Osteocyte (in vitro differentiated cells): ENCODE measurements at places on chromosomes 1 and 21. TPM values are rescaled to one million over a fixed set of nuclear protein-coding genes. Genes with fewer than 3 reads are reported as not detected.

Gene TAL1
- not detected in 2 replicates for total RNA-seq

Gene OR6K3
- total RNA-seq = not detected in 2 replicates

Gene MYOG
- not detected in 2 replicates for total RNA-seq

Gene KCNJ10
- total RNA-seq = not detected in 2 replicates

Gene EPHA2
- 152 and 155 TPM in 2 replicates for total RNA-seq

Gene HCRTR1
- 0.50 and 0.73 TPM in 2 replicates for total RNA-seq

Gene GJC2
- 1.6 TPM in 2 replicates for total RNA-seq

Gene NMNAT2
- 1.1 and 2.2 TPM in 2 replicates for total RNA-seq

Gene SPRR2A
- total RNA-seq = not detected in 2 replicates

Gene CD53
- total RNA-seq = not detected in 2 replicates

Gene GCSAML
- not detected in 2 replicates for total RNA-seq

Gene LDLRAD1
- total RNA-seq = not detected in 2 replicates

Gene FAM72C
- total RNA-seq = 0.27 and 0.65 TPM in 2 replicates

Gene NFASC
- 0.13 TPM in 1 of 2 replicates, not detected in the other for total RNA-seq

DNA sequence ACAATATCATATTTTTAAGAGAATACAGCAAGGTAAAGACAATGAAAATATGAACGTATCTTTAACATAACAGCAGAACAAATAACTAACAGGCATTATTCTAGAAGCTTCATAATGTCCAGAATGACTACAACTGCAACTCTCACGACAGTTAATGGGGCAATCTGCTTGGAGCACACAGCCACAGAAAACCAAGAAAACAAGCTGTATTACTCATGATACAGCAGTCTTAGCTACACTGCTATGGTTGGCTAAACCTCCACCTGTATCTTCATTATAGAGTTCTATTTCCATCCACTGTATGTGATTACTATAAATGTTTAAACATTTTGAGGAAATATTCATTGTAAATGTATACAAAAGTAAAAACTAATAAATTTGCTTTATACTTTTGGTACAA is 139.9 kb downstream of the DPYD start:
- DNase-seq = no peak

DNA sequence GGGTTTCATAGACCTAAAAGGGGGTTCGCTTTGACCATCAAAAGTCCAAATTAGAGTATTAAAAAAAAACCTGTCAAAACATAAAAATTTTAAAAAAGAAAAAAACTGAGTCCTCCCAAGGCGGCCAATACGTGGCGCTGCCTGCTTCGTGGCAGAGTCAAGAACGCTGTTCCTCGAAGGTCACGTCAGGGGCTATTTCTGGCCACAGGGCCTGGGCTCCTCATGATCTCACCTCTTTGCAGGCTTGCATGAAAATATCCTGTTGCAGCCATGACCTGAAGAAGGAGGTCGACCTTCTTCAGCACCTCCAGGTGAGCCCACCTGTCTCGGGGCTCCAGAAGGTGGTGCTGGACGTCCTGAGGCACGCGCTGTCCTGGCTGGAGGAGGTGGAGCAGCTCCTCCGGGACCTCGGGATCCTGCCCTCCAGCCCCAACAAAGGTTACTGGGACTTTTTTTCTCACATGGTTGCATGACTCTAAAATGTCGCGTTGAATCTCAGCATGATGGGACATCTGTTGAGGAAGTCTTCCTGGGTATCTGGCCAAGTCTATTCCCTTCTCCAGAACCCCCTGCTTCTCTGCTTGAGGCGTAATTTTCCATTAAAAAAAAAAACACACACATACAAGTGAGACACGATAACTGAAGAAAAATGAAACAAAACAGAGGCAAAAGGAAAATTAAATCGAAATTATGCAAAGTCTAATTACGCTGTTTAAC is 80.4 kb upstream of the EFHD2 start:
- DNase-seq = no peak

GRCh38 chr1:165598676-165599059 is 32.4 kb upstream of the MGST3 start:
- no peak for DNase-seq

GRCh38 chr1:26274801-26275425 is 5.0 kb upstream of the SH3BGRL3 start:
- no peak for DNase-seq

GRCh38 chr1:37243368-37244082 is 209.2 kb upstream of the GRIK3 start:
- DNase-seq = no peak

DNA sequence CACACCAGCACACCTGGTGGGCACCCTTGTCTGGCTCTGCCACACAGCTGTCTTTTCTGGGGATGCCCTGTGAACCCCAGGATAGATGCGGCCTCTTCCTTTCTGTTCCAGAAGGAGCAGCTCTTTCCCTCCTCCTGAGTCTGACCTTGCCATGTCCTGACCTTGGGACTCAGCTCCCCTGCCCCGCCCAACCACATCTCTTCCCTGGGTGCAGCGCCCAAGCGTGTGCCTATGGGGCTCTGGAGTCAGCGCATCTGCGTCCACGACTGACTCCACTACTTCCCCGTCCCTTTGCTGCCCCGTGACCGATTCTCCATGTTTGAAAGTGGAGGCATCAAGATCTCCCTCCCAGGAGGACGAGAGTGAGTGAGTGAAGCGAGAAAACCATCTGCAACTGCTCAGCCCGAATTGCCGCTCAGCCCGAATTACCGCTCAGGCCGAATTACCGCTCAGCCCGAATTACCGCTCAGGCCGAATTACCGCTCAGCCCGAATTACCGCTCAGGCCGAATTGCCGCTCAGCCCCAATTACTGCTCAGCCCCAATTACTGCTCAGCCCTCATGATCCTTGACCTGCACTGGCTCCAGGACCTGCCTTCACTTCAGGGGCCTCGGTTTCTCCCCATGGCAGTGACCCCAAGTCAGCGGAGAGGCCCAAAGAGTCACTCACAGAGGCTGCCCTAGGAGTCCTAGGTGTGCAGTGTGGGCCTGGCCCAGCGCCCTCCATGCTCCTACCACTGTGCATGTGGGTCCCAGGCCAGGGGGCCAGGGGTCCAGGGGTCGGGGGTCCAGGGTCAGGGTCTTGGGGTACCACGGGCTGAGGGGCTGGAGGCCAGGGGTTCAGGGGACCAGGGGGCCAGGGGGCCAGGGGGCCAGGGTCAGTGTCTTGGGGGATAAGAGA is 18.6 kb upstream of the TTC34 start:
- DNase-seq = no peak

DNA sequence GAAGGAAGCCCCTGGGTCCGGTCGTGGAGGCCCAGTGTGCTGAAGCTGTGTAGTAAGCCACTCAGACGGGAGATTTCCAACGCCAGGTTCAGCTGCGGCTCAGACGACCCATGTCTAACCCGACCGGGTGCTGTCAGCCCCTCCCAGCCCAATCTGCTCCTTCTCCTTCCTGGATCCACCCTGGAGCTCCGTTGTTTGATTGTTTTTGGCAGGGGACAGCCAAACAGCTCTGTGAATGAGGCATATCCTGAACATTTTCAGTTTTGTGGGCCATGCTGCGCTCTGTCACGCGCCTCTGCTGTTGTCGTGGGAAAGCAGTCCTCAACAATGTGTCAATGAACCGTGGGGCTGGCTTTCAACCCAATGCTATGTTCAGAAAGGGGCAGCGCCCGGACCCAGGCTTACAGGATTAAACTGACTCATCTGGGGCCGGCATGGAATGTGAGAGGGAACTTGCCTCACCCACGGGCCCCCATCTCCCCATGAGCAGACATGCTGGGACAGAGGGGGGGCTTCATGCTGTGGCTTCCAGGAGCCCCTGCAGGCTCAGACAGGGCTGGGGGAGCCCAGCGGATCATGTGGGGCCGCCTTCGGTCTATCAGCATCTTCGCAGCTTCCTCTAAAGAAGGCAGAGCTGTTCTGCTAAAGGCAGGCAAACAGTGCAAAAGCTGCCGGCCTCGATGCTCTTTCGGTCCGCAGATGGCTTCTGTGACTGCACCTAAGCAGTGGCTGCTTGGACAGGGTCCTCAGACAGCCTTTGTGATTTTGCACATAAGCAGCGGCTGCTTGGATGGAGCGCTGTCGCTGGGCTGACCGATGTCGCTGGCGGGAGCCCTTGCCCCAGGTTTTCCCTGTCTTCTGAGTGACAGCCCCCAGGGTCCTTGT is 101.7 kb downstream of the RIPK4 start:
- DNase-seq = no peak

GRCh38 chr1:63784489-63785390 is 10.9 kb downstream of the ROR1 start:
- DNase-seq = no peak

- DNase-seq = no peak
Observed at GRCh38 chr1:74652711-74653139, 20.9 kb downstream of the ERICH3 start.

DNA sequence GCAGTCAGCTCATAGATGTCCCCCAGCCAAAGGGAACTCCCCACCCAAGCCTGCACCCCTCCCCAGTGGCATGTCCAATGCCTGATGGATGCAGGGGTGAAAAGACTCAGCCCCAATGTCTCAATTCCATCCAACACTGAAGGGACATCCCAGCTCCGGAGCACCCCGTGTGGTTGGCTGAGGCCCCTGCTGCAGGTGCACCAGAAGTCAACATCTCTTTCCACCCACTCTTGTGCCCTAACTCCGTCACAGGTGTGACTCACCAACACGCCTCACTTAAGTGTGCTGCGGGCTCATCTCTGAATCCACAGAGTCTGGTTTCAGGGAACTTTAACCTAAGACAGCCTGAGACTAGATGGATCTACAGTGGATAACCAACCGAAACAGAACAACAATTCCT is 40.9 kb upstream of the ZBTB18 start:
- DNase-seq = no peak

DNA sequence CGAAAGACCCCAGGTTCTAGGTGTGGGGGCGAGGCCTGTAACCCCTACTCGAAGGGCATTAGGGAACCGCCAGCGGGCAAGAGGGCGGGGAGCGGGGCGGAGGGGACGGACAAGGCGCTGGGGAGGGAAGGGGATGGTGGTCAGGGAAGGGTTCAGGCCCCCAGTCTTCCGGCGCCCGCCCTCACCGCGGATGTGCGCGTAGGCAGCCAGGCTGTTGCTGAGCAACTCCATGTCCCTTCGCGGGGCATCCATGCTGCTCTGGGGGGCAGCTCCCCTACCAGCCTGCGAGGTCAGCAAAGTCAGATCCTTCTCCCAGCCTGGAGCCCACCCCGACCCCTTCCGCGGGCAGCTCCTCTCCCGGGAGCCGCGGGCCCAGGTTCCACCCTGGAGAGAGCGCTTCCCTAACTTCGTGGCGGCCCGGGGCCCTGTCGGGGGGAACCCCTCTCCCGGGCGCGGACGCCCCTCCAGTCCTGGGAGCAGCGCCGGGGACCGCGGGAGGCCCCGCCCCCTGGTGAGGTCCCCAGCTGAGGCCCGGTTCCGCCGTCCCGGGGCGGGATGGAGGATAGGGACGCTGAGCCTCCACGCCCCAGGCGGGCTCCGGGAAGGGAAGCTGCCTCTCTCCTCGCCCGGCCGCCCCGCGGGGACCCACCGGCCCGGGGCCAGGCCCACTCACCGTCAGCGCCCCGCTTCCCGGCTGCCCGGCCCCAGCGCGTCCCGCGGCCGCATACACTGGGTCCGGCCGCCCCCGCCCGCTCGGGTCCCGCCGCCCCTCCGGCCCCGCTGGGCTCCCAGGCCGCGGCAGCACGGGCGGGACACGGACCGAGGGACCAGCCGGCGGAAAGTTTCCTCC is 434 bp downstream of the EVA1B start:
- DNase-seq = no peak

DNA sequence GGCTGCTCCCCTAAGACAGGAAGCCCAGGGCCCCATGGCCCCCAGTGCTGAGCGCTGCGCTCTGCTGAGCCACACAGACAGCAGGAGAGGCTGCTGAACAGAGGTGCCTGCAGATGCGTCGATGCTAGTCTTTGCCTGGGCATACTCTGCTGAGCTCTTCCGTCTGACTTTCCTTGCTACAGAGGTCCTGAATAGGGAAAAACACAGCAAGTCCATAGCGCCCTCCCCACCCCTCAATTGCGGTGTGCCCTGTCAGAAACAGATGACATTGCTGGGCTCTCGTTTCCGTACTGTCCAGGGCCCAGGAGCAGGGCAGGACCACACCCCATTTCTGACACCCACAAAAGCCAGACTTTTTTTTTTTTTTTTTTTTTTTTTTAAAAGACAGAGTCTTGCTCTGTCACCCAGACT is 252.5 kb downstream of the SDCCAG8 start:
- no peak for DNase-seq

- DNase-seq = no peak
Observed at GRCh38 chr1:10916991-10917390, 95.5 kb upstream of the TARDBP start.

- DNase-seq = peak; percentile 87
Observed at GRCh38 chr21:44697811-44698734, 1.1 kb downstream of the KRTAP10-12 start.

DNA sequence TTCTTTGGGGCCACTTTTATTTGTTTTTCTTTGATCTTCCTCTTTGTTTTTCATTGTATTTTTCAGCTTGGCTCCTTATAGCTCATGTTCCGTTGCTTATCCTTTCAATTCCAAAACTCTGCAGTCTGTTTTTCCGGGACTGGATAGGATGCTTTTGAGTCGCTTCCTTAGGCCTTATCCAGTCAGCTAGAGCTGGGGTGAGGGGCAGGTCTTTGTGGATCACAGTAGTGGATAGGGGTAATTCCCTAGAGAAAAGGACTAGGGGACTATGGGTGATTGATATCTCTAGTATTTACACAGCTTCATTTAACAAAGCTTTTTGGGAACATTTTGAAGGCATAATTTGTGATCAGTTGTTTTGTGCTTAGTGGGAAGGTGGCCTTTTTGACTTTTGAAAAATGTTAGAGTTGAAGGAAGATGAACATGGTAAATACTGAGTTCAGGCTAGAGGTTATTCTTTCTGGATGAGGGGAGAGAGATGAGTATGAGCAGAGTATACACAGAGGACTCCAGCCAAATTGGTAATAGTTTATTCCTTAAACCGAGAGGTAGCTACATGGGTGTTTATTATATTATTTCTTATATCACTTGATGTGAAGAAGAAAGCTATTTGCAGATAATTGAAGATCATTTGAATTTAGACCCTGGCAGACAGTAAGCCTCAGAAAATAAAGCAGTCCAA is 22.5 kb downstream of the CEP350 start:
- DNase-seq = no peak

DNA sequence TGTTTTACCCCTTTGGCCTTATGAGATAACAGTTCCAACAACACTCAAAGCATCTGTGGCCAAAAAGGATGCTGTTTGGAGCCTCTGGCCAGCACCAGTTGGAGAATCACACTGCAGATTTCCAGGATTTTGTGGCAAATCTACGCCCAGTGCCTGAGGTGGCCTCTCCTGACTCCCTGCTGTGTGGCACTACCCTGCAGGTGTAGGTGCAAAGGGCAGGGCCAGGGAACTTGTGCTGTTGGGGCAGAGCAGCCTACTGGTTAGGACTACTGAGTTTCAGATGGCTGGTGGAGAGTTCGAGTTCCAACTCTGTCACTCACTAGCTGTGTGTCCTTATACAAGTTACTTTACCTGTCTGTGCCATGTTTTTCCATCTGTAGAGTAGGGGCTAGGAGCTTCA is 170.5 kb downstream of the PTPRU start:
- no peak for DNase-seq

GRCh38 chr1:85933961-85934360 is 222.6 kb downstream of the COL24A1 start:
- no peak for DNase-seq

GRCh38 chr1:89490389-89490788 is 34.2 kb upstream of the LRRC8B start:
- no peak for DNase-seq

- DNase-seq = no peak
Observed at GRCh38 chr1:153368495-153368894, 6.9 kb downstream of the S100A12 start.

- DNase-seq = no peak
Observed at GRCh38 chr1:203584035-203584434, 42.6 kb upstream of the ATP2B4 start.
